ENCODE measurements at places on chromosomes 5 and 9. TPM values are rescaled to one million over a fixed set of nuclear protein-coding genes. Genes with fewer than 3 reads are reported as not detected.

Gene GAS1
- total RNA-seq, result 0.29 TPM

Gene ACOT12
- not detected for total RNA-seq

Gene MYOZ3
- 0.22 TPM for total RNA-seq

Gene SARDH
- total RNA-seq, result 0.40 TPM

Gene FAM78A
- 4.7 TPM for total RNA-seq

Gene PCDHA9
- total RNA-seq, result 0.07 TPM

Gene TAF1L
- under 0.01 TPM for total RNA-seq

Gene CYLC2
- not detected for total RNA-seq

Gene CCL27
- not detected for total RNA-seq

Gene LRRC70
- 45.2 TPM for total RNA-seq

Data from thoracic aorta endothelial cell (primary cell).